Hepatocyte (in vitro differentiated cells): ENCODE measurements at places on chromosomes 13 and 19.
A peak's percentile ranks its signal among the peaks of the same experiment; 100 is the strongest.

- no peak for DNase-seq
These were observed 3.5 kb upstream of the CGB7 start for GRCh38 chr19:49061000-49061399.

- no peak for DNase-seq
These were observed 457.4 kb downstream of the DIAPH3 start for GRCh38 chr13:59706101-59706976.

- no peak for DNase-seq
These were observed 242.2 kb downstream of the B3GLCT start for GRCh38 chr13:31441800-31442510.

GRCh38 chr19:10419646-10420443 lies 493 bp upstream of the PDE4A start:
- peak; percentile 28 for DNase-seq

DNA sequence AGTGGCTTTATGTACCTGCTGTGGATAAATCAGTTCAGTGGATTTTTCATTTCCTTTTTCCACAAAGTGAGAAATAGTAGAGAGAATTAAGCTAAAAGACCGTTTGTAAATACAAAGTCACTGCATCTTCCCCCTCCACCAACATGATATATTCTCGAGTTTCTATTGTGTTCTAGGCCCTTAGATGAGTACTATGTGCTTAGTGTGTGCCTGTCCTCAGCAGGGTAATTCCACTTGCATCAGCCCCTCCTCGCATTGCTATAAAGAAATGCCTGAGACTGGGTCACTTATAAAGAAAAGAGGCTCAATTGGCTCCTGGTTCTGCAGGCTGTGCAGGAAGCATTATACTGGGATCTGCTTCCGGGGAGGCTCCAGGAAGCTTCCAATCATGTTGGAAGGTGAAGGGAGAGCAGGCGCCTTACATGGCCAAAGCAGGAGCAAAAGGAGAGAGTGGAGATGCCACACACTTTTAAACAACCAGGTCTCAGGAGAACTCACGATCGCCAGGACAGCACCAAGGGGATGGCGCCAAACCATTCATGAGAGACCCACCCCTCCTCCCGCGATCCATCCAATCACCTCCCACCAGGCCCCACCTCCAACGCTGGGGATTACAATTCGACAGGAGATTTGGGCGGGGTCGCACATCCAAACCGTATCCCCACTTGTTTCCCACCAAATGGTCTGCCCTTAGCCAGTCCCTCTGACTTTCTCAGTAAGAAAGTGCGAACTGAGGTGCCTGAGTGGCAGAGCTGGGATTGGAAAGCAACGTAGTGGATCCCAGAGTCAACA lies 102.3 kb upstream of the ABCC4 start:
- peak; percentile 13 for DNase-seq

GRCh38 chr19:35268536-35269437 lies at the start of gene USF2:
USF2 (plus strand) TSS chr19:35268962; CDS start chr19:35269102, 140 bp downstream.
- peak; percentile 89 for DNase-seq

DNA sequence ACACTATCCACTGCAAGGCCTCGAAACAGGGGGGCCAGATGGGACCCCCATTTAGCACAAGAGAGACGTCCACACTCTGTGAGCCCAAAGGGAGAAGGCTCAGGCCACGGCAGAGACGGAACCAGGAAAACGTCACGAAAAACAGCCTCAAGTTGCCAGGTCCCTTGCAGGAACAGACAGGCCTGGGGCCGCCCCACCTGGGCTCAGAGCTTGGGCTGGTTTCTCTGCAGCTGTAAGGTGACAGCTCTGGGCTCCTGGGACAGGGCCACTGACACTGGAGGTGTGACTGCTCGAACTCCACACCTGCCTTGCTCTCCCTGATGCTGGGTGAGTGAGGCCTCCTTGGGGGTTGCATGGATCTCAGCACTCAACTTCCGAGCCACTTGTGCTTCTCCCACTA lies 3.2 kb downstream of the ZNF787 start:
- DNase-seq = no peak

DNA sequence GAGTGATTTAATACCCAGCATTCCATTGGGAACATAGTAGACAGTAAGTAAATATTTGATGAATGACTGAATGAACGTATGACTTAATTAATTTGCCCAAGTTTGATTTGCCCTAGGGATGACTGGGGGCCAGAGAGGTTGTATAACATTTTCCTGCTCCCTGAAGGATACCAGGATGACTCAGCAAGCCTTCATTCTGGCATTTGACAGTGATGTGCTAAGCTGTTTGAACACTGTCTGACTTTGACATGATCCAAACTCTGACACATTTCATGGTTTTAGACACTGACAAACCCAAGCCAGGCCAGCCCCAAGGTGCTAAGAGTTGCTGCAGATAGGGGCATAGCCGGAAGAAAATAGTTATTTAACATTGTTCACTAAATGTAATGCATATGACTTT lies 53.4 kb upstream of the KLF12 start:
- no peak for DNase-seq

DNA sequence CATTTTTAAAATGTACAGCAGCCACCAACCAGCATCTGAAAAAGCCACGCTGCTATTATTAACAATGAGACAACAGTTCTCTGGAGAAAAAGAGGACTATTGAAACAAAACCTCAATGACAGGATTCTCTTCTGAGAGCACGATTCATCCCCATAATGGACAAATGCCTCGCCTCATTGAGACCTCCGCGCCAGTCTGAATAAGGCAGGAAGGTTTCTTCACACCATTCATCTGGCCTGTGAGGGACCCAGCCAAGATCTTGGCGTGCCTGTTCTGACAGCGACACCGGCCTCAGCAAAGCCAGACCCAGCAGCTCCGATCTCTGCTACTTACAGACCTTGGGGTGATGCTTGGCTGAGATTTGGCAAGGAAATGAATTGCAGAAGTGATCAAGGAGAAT lies 14.8 kb downstream of the SMIM7 start:
- no peak for DNase-seq

- DNase-seq = no peak
These were observed 5.8 kb downstream of the POU4F1 start for GRCh38 chr13:78597602-78597932.

GRCh38 chr13:83121896-83122295 lies 760.4 kb downstream of the SLITRK1 start:
- no peak for DNase-seq

GRCh38 chr13:98917116-98917515 lies 60.7 kb downstream of the DOCK9 start:
- DNase-seq = no peak

DNA sequence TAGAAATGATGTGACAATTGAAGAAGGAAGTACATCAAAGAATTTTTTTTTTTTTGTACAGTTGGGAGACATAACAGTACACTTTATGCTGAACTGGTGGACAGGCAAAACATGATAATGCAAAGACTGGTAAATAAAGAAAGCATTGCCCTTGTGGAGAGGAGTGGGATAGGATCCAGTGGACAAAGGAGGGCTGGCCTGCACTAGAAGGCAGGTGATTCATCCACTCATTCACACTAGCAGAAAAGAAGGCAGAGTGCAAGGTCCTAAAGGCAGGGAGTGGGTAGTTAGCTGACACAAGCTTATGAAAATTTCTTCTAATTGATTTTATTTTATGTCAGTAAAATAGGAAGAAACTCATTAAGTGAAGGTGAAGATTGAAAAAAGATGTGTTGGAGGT lies 17.6 kb upstream of the NALCN start:
- no peak for DNase-seq

GRCh38 chr13:32075170-32075851 lies 43.7 kb downstream of the FRY start:
- no peak for DNase-seq

- no peak for DNase-seq
These were observed 27.5 kb downstream of the MICU2 start for GRCh38 chr13:21576426-21576825.

- DNase-seq = no peak
These were observed 190.1 kb downstream of the SLC7A1 start for GRCh38 chr13:29405401-29405800.

DNA sequence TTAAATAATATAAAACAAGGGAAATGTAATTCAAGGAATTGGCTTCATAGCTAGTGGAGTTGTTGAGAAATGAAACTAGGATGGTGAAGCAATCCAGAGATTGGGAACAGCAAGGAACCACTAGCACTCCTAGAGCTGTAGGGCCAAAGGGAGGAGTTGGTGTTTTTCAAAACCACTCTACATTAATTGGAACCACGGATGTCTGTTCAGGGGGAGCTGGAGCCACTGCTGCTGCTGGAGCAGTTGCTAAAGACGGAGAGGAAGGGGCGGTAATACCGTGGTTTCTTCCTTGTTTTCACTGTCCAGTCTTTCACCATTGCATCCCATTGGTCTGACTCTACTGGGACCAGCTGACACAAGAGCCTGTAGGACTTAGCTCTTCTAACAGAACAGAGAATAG lies 8.5 kb downstream of the DNAJC15 start:
- no peak for DNase-seq

GRCh38 chr13:111280226-111280625 lies 40.2 kb upstream of the TEX29 start:
- DNase-seq = no peak

DNA sequence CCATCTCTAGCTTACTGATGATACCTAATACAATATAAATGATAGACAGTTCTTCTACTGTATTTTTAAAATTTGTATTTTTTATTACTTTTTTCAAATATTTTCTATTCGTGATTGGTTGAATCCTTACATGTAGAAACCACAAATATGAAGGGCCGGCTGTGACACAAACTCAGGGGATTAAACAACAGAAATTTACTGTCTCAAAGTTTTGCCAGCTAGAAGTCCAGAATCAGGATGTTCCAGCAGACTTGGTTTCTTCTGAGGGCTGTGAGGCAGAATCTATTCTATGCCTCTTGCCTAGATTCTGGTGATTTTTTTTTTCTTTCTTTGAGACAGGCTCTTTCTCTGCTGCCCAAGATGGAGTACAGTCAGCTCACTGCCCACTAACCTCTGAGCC lies 13.8 kb downstream of the FPR1 start:
- no peak for DNase-seq

GRCh38 chr13:107576430-107576829 lies 638.9 kb downstream of the LIG4 start:
- DNase-seq = no peak

DNA sequence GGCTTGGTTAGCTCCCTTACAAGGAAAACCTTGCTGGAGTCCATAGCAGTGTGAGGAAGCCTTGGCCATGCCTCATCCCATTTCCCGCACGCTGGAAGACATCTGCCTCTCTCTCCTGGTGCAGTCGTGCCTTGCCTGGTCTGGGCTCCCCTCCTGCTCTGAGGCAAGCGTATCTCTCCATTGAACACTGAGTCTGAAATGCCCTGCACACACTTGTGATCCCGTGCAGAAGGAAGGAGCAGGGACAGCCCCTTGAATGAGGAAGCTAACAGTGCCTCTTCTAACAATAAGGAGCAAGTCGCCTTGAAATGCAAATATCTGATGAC lies 407 bp upstream of the ZNF440 start:
- DNase-seq = no peak

GRCh38 chr19:3079578-3079977 lies 14.6 kb upstream of the GNA11 start:
- no peak for DNase-seq

GRCh38 chr19:1560286-1560882 lies 7.7 kb downstream of the MEX3D start:
- DNase-seq = no peak

DNA sequence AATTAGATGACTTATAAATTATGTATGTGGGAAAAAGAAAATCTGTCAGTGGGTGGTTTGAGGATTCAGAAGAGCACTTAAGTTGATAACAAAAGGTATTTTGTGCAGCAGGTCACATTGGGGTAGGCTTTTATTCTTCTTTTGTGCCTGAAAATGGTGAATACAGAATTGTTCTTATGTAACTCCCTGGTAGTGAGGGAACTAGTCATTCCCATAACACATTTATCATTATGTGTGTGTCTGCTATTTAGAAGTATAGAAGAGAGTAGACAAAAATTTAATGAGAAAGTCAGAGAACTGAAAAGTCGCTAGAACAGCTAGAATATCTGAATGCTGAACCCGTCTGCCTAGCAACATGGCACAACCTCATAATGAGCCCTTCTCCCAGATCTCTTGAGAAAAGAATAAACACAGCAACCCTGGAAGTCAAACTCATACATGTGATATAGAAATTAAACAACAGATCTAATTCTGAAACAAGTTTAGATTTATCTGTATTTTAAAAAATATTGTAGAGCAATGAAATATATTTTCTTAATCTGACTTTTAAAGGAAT lies 111.8 kb upstream of the EDNRB start:
- DNase-seq = no peak

GRCh38 chr13:112254061-112254818 lies 121.9 kb upstream of the SPACA7 start:
- DNase-seq = no peak

DNA sequence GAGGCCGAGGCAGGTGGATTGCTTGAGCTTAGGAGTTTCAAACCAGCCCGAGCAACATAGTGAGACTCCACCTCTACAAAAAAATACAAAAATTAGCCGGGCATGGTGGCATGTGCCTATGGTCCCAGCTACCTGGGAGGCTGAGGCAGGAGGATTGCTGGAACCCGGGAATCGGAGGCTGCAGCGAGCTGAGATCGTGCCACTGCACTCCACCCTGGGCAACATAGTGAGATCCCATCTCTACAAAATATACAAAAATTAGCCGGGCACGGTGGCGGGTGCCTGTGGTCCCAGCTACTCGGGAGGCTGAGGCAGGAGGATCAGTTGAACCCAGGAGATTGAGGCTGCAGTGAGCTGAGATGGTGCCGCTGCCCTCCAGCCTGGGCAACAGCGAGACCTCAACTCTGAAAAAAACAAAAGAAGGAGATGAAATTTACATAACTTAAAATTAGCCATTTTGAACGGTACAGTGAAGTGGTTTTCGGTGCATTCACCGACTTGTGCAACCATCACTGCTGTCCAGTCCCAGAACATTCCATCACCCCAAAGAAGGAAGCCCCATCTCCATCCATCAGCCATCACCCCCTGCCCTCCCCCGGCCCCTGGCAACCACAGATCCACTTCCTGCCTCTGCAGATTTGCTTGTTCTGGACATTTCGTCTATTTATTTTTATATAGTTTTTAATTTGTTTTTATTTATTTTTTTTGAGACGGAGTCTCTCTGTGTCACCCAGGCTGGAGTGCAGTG lies 1.6 kb upstream of the AZU1 start:
- no peak for DNase-seq
